Left kidney (tissue), 8 donors: ENCODE measurements at places on chromosomes 12 and 14.
A peak's percentile ranks its signal among the peaks of the same experiment; 100 is the strongest.

DNA sequence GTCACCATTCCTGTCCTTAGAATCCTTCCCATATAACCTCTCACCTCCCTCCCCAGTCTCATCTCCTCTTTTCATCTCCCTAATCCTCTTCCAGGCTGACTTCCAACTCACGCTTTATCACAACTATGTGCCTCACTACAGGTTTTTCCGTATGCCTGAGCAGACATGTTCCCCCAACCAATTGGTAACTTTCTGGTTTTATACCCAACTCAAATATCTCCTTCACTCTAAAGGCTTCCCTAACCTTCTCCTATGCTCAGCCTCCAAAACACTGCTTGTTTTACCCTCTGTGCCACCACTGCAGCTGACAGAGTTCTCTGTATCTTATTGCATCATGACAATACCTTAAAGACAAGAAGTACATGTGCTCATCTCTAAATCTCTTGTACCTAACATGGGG, 139.7 kb downstream of the KSR2 start:
- no peak for DNase-seq

DNA sequence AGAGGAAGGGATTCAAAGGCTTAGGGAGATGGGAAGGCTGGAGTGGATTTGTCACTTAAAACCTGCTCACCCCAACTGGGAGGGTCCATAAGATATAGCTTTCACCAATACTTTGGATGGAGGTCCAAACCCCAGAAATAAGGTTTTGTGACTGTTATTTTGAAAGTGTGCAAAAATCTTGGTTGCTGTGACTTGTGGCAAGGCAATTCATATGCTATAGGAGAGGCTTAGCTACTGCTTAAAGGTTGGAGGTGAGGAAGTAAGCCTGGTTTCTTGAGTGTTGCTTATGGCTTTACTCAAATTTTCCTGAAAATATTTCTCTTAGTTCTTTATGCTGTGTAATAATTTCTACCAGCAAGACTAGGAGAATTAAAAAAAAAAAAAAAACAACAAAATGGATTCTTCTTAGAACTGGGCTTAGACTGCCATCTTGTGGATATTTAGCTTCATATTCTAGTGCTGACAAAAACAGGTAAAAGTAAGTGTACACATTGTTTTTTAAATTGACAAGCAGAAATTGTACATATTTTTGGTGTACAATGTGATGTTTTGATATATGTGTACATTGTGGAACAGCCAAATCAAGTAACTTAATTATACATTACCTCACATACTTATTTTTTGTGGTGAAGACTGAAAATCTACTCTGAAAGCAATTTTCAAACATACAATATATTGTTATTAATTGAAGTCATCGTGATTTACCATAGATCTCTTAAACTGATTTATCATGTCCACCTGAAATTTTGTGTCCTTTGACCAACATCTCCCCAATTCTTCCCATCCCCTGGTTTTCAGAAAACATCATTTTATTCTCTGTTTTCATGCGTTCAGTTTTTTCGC, 23.0 kb downstream of the PDE6H start:
- DNase-seq, result peak; percentile 75

DNA sequence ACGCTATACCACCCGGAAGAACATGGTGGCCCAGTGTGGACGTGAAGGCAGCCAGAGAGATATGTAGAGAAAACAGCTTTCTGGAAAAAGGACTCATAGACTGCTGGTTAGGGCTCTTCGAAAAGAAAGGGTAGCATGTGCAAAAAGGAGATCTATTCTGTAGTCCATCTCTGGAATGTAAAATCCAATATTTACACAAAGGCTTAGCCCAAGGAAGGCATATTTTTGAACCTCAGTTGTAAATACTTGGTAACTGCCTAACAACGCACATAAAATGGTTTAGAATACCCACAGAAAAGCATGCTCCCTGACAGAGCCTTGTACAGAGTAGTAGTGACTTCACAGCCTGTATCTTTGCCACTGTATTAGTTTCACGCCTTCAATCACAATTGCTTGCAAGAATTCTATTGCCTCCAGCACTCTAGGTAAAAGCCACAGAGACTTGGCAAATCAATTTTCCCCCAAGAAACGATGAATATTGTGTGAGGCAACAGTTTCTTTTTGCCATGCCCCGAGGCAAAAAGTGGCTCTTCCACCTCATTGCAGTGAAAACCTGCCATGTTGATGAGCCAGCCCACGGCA, 59.2 kb downstream of the TRIM9 start:
- DNase-seq, result no peak

DNA sequence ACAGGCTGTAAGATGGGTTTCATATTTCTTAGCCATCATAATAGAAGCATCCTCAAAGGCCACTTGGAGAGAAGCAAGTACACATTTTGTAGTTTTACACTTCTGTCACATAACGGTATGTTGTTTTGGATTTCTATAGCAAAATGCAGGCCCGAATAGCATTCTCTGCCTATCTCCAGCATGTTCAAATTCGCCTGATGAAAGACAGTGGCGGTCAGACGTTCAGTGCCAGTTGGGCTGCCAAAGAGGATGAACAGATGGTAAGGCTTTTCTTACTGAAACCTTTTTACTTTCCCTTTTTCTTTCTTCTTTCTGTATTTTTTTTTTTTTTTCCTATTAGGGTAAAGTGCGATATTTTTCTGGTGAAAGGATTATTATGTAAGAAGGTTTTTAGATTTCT, 110.5 kb downstream of the TTLL5 start:
- DNase-seq, result no peak

DNA sequence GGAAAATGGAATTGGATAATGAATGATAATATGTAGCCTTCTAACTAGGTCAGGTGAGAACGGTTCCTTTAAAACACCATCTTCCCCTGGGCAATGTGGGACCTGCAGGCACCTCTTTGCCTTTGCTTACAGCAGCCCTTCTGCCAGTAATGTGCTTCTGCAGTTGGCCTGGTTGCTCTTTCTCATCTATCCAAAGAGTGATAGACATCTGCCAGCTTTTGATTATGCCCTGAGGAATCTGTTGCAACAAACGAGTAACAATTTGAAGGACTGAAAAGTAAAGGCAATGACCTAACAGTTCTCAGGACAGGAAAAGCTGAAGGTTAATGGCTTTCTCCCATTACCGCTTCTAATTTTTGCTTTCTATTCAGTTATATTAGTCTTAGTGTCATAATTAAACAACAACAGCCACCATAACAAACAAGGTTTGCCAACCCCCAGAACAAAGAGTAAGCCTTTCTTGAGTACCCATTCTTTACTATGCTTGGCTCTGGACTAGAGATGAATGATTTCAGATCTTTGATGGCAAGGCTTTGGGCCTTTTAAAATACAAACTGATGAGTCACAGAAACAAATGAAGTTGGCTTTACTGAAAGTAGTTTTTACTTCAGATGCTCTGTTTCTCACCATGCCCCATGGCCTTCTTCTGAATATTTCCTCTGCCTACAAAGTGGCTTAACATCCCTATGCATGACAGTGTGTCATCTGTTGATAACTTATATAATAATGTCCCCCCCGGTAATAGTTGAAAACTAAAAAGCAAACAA, 76.1 kb upstream of the KRR1 start:
- DNase-seq, result no peak

- DNase-seq, result no peak
Observed at GRCh38 chr12:26466726-26467125, 271.4 kb downstream of the SSPN start.

- no peak for DNase-seq
Observed at GRCh38 chr12:89346741-89347324, 5.5 kb downstream of the DUSP6 start.

DNA sequence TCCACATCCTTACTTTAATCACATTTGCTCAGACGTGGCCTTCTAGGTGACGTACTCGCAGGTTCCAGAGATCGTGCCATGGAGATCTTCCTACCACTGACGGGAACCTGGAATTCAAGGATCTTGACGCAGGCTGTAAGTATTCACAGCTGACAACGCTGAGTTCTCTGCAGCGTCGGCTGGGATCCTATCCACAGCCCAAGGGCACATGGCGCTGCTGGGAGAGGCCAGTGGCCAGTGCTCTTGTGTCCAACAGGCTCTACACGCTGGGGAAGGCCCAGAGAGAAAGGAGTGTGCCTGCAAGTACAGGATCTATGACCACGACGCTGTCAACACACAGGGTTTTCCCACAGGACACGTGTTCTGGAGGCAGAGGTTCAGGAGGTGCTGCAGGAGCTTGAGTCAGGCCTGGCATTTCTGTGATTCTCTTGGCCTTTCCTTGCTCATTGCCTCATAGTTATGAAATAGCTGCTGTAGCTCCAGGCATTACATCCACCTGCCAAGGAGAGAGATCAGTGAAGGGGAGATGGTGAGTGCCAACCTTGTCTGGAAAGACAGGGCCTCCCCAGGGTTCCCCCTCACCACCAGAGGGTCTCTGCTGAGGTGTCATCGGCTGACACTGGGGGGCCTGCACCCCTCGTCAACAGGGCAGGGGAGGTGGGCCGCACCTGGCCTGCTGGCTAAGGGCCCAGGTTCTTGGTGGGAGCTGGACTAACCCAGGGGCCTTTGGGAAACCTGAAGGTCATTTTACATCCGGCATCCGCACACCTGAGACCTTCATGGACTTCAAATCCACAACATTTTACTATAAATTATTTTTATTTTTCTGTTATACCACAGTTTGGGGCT, 21.3 kb downstream of the LRCOL1 start:
- DNase-seq, result no peak

DNA sequence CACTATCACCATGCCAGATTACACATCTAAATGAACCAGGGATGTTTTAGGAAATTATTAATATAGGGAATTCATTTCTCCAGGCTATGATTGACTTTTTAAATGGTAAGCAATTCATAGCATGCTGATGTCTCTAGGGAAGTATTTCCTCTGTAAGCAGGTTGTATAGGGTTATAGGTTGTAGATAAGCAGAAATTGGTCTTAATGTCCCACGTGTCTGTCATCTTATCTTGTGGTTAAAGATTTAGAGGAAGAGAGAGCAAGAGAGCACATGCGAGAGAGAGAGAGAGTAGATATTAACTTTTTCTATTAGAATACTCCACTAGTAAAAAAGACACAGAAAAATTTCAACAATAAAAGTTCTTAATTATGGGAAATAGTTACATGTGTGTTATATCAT, 32.6 kb downstream of the TRHDE start:
- DNase-seq, result no peak

GRCh38 chr14:22220427-22220826, 368.6 kb downstream of the DAD1 start:
- DNase-seq, result no peak

DNA sequence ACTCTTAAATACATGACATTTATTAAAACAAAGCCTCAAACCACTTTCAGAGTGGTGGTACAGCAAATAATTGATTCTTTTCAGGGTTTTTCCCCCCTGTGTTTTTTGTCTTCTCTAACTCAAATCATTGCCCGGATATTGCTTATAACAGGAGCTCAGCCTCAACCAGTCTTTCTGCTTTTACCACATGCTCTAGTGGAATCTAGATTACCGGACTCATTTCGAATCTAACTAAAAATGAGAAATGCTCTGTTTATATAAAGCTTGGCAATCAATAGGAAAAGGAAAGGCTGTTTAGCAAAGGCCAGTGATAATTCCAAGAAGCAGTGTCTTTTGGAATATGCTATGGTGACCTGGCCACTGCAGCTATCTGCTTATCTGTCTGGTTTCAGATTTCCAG, 161.5 kb downstream of the ETV6 start:
- no peak for DNase-seq

- no peak for DNase-seq
Observed at GRCh38 chr12:92341065-92341668, 195.5 kb upstream of the BTG1 start.

DNA sequence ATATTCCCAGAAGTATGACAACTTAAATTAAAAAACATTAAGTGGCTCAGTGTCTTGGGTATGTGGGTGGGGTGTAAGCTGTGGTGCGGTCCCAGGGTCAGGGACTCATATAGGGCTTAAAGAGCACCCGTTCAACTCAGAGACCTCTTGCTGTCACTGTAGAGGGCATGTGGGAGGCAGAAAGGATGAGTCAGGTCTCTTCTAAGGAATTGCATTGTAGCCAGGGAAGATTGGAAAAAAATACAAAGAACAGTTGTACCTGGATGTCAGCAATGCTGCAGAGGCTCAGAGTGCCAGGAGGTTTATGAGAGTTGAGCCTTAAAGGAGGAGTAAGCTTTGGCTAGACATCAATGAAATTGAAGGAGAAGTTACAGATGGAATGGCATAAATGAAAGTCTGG, 104.1 kb downstream of the MYRFL start:
- no peak for DNase-seq

GRCh38 chr14:23169622-23170021, 13.8 kb downstream of the SLC7A8 start:
- DNase-seq, result no peak

DNA sequence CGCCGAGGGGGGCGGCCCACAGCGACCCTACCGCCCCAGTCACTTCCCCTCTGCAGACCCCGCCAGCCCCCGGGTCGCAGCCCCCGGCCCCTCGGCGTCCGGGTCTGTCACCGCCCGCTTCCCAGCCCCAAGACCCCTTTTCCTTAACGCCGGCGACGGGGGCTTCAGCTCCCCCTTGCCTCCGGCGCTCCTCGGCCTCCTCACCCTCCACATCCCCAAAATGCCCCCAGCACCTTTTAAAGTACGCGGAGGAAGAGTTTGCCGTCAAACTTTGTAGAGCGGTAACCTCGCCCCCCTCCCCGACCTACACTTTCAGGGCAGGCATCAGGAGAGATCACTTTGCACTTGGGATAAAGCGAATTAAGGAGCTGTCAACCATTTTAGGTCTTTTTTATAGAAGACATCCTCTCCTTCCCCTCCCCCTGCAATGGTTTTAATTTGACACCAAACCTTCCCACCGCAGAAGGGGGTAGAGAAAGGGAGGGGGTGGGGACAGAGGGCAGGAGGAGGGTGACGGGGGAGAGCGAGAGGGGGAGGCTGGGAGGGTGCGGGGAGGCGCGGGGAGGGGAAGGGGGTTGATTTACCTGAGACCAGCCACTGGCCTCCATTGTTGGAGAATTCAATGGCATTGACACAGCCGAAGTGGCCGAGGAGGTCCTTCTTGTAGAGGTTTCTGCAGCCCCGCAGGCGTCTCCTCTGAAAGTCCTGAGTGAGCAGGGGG, 578 bp downstream of the DCAF5 start:
- peak; percentile 54 for DNase-seq

DNA sequence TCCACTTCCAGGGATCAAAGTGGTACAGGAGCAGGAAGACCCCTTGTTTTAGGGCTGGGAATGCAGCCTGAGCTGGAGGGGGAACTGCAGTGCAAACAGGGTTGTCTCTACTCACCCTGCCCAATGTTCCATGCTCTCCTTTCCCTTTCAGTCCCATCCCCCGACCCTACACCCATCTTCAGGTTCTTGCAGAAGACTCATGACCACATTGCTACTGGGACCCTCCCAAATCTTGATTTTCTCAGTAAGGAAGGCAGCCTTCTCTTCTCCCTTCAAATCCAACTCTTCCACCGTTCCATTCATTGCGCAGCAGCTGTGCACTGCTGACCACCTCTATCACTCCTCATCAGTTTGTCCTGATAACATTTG, 1.9 kb downstream of the SERPINA11 start:
- DNase-seq, result no peak

DNA sequence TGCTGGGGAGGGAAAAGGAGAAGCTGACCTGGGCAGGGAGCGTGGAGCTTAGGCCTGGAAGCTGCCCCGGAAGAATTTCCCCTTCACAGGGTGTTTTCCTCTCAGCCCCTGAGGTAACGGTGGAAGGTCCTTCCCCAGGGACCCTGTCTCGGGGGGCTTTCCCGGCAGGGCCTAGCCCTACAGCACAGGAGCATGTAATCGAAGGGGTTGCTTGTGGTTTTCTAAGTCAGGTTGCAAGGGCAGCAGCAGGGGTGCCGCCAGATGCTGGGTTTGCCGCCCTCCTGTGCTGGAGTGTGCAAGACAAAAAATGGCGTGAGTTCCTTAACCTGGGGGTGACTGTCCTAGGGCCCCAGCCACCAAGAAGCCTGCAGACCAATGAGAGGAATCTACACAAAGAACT, 1.6 kb upstream of the KRT74 start:
- no peak for DNase-seq
